Mucosa of gallbladder (tissue), 1 donor: ENCODE measurements at places on chromosomes 5 and 9. TPM values are rescaled to one million over a fixed set of nuclear protein-coding genes. Genes with fewer than 3 reads are reported as not detected.

DNA sequence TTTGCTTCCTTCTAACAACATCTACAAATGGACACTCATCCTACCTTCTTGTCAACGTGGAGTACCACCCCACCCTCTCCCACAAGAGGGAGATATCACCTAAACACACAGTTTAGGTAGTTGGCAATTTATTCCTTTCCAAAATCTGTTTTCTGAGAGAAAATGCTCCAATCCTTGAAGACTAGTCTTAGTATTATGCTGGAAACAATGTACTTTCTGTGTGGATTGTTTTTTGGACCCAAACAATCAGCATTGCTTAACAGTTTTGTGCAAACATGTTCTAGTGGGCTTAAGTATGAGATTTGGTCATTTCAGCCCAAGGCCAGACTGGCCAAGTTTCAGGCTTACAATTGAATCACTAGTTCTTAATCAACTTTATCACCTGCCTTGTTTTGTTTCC lies 359.1 kb downstream of the ARHGEF28 start:
- DNase-seq = no peak

DNA sequence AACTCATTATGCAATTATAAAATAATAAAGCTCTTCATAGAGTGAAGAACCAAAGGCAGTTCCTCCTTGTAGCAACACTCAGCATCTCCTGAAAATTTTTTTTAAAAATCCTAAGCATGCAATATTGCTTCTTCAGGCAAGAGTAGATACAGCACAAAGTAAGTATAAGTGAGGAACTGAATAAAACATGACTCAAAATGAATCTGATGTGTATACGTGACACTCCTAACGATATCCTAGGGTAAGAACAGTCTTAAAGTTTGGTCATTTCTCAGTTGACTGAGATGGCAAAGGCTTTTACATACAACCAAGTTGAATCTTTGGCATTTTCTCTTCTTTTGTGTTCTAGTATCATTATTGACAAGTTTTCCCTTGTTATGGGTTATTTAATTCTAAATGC lies 41.1 kb upstream of the AOPEP start:
- no peak for DNase-seq

DNA sequence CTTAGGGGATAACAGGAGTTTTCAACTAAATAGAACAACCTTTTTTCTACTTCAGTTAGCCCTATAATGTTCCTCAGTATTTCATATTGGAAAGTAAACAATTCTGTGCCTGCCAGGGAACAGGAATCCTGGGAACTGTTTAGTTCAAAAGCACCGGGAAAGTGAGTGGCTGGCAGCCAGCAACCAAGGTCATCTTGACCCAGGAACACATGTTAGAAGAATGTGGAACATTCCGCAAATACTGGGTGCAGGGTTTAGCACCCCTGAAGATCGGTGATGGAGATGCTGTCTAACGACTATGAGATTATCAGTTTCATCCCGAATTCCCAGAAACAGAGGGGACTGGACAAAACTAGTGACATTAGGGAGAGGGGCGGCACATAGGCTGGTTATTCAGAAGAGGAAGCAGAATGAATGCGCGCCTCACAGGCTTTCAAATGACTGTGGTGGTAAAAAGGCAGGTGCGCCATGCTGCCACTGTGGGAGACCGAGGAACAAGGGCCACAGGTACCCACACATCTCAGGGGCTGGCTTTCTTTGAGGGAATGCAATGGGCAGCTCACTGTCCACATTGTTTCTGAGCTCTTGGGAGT lies 51.2 kb downstream of the IPPK start:
- no peak for DNase-seq

PCDHA10 gene
- total RNA-seq = 2.9 TPM

PDE6A gene
- not detected for total RNA-seq

PCDHGA3 gene
- total RNA-seq = 4.0 TPM

WHRN gene
- 9.2 TPM for total RNA-seq
